Bronchial epithelial cell (primary cell): ENCODE measurements at places on chromosomes 3 and 15.

- DNase-seq, result peak; percentile 47
These were observed 1.3 kb downstream of the TCF12 start for GRCh38 chr15:56919609-56920366.

- no peak for DNase-seq
These were observed 101.9 kb upstream of the THBS1 start for GRCh38 chr15:39478996-39479395.

- no peak for DNase-seq
These were observed 26.6 kb downstream of the MASP1 start for GRCh38 chr3:187264911-187265310.

DNA sequence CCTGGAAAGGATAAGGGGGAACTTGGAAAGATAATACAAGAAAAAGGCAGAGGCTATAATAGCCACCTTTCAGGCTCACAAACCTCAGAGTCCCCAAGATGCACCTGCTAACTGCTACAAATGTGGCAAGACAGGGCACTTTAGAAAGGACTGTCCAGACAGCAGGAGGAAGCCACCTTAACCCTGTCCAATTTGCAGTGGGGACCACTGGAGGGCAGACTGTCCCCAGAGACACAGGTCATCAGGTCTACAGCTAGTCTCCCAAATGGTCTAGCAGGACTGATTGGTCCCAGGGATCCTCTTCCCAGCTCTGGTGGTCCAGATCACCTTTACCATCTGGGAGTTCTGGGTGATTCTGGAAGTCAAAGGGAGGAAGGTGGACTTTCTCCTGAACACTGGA lies 882.5 kb upstream of the GBE1 start:
- peak; percentile 8 for DNase-seq

DNA sequence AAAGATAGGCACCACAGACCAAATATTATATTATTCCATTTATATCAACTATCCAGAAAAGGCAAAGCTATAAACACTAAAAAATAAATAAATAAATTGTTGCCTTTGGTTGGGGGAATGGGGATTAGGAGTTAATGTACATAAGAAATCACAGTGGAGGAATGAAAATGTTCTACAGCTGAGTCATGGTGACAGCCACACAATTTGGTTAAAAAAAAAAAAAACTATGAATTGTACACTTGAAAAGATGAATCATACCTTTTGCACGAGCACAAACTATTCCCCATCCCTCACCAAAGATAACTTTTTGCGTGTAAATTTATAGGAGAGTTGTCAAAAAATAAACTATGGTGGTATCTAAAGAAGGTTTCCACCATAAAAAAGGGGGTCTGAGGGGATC lies 103.2 kb downstream of the TBC1D5 start:
- peak; percentile 83 for DNase-seq

GRCh38 chr3:97932387-97932801 lies 39.8 kb downstream of the RIOX2 start:
- peak; percentile 20 for DNase-seq

DNA sequence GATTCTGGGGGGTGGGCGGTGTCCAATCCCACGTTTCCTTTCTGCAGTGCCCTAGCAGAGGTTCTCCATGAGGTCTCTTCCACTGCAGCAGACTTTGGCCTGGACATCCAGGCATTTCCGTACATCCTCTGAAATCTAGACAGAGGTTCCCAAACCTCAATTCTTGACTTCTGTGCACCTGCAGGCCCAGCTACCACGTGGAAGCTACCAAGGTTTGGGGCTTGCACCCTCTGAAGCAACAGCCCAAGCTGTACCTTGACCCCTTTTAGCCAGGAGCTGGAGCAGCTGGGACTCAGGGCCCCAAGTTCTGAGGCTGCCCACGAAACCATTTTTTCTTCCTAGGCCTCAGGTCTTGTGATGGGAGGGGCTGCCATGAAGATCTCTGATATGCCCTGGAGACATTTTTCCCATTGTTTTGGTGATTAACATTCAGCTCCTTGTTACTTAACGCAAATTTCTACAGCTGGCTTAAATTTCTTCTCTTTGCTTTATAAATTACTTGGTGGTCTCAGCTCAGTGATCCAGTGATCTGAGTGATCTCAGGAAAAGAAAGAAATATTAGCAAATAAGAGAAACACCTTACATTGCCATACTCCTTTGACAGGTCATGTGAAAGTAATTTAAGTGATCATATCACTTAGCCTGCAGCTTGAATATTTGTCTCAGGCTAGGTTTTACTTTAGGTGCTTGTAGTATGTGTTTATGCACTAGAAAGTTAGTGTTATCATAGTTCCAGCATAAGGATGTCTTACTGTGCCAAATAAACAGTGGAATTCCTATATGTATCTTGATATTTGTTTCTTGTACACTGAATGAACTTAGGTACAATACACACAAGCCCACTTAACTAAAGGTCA lies 3.0 kb downstream of the SNAP23 start:
- no peak for DNase-seq

- peak; percentile 87 for DNase-seq
These were observed 204.6 kb upstream of the STRIT1 start for GRCh38 chr3:155497930-155498647.

- no peak for DNase-seq
These were observed 34.3 kb downstream of the DUT start for GRCh38 chr15:48365575-48365974.

DNA sequence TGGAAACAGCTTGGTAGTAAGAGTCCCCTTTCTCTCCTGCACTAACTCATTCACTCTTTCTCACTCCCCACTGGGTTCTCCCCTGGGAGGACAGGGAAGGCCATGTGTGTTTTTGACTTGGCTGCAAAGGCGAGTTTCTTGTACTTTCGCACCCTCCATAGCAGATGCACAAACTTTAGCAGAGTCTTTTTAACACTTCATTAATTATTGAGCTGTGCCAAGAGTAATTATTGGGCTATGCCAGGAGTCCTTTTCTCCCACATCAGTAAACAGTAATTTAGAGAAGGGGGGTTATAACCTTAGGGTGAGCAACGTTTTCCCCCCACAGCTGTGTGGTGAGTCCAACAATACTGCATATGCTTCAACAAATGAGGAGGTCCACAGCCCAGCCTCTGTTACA lies 224.4 kb upstream of the ATP11B start:
- no peak for DNase-seq

- DNase-seq, result peak; percentile 44
These were observed 71.1 kb upstream of the XCR1 start for GRCh38 chr3:46098319-46098761.

- DNase-seq, result no peak
These were observed 41.2 kb downstream of the KLF13 start for GRCh38 chr15:31367730-31368344.

GRCh38 chr3:89584398-89584797 lies 477.0 kb downstream of the EPHA3 start:
- DNase-seq, result peak; percentile 7

GRCh38 chr3:186239321-186239720 lies 122.7 kb downstream of the DGKG start:
- DNase-seq, result peak; percentile 29

DNA sequence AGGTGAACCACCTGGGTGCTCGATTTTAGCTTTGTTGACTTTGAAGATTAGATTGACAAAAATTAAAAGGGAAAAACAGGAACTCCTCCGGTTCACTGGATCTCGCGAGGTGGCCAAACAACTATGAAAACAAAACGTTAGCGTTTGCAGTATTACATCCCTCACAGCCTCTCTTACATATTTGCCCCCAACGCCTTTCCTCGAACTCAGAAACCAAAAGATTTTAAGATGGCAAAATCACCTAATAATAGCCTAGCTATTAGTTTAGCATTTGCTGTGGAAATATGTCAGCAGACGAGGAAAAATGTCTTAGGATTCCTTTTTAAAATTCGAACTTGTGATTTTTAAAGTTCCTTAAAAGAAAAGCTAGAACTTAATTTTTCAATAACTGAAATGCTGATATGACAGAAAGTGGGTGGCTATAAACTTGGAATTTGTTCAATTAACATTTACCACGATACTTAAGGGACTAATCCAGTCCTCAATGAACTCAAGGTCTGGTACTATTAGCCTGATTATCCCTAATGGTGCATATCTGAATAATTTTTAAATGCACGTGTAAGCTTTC lies 491 bp upstream of the SENP7 start:
- DNase-seq, result no peak

DNA sequence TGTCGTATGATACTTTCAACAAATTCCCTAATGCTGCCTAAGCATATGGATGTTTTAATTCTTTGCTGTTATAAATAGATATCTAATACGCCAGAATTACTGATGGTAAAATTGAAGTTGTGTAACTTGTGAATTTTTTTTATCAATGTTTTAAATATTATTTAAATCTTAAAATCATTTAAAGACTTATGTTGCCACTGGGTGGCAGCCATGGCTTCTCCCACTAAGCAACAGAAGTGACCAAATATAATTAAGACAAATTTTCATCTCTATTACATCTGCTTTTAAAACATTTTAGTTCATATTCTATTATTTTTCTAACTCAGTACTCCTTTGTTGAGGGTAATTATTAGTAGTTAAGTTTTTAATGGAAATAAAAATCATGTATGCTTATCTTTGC lies 8.1 kb upstream of the IL20RB start:
- no peak for DNase-seq

- DNase-seq, result peak; percentile 96
These were observed 114.3 kb downstream of the DIPK2A start for GRCh38 chr3:144085964-144086363.

GRCh38 chr15:59177317-59177660 lies 29.4 kb upstream of the LDHAL6B start:
- no peak for DNase-seq

DNA sequence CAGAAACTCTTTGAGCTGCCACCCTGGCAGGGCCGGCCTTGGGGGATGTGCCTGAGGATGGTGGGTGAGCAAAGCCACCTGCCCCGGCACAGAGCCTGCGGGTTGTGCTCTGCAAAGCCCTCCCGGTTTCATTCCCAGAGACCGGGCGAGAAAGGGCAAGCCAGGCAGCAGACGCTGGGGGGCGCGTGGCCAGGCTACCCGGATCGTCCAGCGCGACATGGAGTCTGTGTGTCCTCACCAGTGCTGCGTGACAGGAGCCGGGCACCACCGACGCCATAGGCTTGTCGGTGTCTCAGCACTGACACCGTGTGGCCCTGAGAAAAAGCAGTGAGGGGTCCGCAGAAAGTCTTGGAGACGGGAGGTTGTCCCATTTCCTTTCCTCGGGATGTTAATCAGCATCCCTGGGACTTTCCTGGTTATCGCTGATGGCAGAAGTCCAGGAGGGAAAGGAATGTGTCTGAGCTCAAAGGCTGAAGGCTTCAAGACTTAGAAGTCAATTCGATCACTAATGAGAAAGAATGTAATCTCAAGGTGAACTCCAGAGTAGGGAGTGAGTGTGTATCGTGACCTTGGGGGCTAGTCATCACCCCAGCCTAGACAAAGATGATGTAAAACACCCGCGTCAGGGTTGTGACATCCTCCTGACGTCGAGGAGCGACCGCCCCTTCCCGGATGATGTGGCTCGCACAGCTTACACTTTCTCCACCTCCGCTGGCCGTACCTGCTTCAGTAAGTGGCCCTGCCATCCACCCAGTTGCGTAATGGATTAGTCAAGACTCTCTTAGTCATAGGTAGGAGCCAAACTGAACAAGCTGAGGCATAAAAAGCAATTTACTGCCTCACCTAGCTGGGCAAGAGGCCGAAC lies 36.3 kb upstream of the PLA2G4E start:
- peak; percentile 100 for DNase-seq

DNA sequence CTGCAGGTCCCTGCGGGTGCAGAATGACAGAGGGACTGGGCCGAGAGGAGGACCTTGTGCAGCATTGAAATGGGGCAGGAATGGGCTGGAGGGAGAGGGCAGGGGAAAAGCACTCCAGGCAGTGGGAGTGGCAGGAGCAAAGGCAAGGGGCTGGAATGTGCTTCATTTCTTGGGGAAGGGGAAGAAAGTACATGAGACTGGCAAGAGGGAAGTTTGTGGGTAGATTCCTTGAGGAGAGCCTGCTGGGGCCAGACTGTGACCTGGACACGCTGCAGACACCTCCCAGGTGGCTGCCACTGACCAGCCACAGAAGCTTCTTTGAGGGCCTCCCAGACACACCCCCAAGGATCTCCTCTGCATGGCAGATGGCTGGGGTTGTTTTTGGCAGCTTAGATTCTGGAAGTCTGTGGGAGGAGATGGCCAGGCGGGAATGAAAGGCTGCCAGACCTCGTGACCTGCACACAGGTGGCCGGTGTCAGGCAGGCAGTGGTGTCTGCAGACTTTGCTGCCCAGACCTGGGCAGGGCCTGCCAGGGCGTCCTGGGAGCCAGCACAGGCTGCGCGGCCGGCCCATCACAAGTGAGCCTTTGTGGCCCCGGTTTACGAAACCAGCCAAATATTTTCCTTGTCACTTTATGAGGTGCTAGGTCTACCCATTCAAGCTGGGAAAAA lies 53.1 kb downstream of the SPSB4 start:
- no peak for DNase-seq

DNA sequence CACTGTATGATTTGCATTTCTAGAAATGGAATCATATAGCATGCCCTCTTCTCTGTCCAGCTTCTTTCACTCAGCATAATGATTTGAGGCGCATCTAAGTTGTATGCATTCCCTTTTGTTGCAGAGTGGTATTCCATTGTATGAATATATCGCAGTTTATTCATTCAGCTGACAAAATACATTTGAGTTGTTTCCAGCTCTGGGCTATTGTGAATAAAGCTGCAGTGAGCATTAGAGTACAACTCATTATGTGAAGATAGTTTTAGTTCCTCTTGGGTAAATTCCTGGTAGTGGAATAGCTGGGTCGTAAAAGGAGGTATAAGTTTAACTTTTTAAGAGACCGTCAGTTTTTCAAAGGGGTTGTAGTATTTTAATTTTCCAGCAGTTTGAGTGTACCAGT lies 38.5 kb upstream of the POLR2M start:
- DNase-seq, result no peak

DNA sequence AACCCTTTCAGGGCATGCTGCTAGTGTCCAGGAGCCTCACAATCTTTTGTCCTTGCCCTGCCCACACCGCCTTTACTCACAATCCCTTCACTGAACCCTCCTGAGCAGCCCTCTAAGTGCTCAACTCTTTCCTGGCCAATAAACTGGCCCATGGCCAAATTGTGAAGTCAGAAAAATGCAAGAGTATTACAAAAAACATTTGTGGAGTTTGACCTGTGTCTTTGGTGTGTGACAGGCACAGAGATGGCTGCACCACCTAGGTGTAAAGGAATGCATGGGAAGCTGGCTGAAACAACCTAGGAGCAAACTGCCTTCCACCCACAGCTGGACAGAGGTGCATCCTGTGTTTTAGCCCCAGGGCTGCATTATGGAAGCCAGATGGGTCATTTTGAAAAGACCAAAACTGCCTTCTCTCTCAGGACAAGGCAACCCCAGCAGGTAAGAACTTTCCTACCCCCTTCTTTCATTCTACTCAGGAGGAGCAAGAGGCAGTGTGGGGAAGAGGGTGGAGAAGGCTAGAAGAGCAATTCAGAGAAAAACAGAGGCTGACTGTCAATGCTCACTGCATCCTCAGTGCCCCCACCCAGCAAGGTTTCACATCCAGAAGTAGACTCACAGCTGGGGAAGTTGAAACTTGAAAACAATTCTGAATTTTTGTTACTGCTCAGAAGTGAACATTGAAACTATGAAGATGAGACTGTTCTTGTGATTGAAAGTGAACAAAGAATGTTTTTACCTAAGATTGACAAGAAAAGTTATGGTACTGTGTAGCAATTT lies 78.6 kb downstream of the TRIM42 start:
- DNase-seq, result no peak

- no peak for DNase-seq
These were observed 434.5 kb downstream of the MFSD1 start for GRCh38 chr3:159236321-159236720.
